ENCODE measurements at places on chromosomes 6 and 20.

GRCh38 chr6:10278746-10279145 lies 136.1 kb downstream of the TFAP2A start:
- DNase-seq: no peak

GRCh38 chr20:44212792-44213191 lies 2.2 kb upstream of the OSER1 start:
- DNase-seq: no peak

GRCh38 chr6:125586074-125586473 lies 163.4 kb upstream of the HEY2 start:
- DNase-seq: no peak

GRCh38 chr6:24982231-24982630 lies 46.5 kb upstream of the RIPOR2 start:
- no peak for DNase-seq

GRCh38 chr20:9300080-9300479 lies 214.3 kb upstream of the LAMP5 start:
- no peak for DNase-seq

DNA sequence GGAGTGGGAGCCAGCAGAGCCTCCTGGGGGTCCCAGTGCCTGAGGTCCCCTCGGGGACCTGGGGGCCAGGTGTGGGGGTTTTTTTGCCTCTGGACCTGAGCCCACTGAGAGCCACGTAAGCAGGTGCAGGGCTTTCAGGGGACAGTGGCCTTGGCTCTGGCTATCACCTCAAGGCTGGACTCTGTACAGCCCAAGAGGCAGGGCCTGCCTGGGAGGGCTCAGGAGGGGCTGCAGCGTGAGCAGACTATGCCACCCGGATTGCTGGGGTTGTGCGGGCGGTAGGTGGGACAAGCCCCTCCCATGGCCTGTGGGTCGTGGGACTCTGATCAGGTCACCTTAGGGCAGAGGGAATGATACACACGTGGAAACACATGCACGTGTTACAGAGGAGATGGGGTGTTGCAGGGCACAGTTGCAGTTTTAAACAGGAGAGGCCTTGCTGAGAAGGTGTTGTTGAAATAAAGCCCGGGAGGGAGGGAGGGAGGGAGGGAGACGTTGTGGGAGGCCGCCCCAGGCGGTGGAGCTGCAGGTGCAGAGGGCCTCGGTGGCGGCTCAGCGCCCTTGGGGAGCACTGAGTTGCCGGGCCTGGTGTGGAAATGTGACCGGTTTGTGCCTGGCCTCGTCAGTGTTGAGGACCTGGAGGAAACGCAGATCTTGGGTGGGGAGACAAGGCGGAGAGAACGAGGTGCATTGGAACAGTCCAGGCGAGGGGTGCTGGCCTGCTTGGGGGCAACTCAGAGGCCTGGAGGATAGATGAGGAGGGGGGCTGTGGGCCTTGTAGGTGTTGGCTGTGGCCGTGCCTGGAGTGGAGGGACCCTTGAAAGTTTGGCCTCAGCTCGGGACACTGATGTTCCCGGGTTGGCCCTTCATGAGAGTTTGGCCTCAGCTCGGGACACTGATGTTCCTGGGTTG lies 2.3 kb downstream of the TCEA2 start:
- no peak for DNase-seq

- peak; percentile 14 for DNase-seq
Measured at GRCh38 chr6:53728570-53729194, 63.1 kb upstream of the KLHL31 start.

DNA sequence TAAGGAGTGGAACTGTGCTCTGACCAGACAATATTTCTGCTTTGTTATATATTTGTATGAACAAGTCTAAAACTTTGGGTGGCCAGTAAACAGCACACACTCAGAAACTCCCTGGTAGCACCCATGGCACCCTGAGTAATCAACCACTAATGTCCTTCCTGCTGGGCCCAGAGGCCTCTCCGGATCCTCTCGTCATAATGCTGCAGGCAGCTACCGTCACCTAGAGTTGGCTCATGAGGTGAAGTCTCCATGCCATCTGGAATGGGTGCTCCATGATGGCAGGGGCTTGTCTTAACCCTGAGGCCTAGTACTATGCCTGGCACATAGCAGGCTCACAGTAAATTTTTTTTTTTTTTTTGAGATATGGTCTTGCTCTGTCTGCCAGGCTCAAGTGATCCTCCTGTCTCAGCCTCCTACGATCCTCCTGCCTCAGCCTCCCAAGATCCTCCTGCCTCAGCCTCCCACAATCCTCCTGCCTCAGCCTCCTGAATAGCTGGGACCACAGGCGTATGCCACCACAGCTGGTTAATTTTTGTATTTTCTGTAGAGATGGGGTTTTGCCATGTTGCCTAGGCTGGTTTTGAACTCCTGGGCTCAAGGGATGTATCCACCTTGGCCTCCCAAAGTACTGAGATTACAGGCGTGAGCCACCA lies 3.0 kb upstream of the SDCBP2 start:
- DNase-seq: no peak

GRCh38 chr6:36793913-36794712 lies 45.1 kb downstream of the CPNE5 start:
- DNase-seq: no peak

GRCh38 chr6:6721606-6722005 lies 133.1 kb downstream of the LY86 start:
- no peak for DNase-seq

GRCh38 chr6:13851330-13851729 lies 37.0 kb upstream of the MCUR1 start:
- DNase-seq: no peak

DNA sequence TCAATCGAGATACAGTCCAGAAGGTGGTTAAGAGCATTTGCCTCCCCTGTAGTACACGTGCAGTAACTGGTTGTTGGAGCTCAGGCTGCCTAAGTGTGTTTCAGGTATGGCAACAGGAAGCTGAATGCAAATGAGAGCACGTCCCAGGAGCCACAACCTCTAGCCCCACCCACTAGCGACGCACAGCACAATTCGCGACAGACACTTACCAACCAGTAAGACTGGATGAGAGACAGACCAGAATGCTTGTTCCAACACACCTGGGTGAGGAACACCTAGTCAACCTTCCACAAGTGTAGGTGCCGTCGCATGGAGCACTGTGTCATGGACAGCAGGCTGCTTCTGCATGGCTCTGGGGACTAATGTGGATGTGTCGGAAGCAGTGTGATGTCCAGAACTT lies 7.2 kb upstream of the SERPINB1 start:
- DNase-seq: peak; percentile 69

- no peak for DNase-seq
Measured at GRCh38 chr6:139650941-139651340, 276.5 kb upstream of the CITED2 start.

DNA sequence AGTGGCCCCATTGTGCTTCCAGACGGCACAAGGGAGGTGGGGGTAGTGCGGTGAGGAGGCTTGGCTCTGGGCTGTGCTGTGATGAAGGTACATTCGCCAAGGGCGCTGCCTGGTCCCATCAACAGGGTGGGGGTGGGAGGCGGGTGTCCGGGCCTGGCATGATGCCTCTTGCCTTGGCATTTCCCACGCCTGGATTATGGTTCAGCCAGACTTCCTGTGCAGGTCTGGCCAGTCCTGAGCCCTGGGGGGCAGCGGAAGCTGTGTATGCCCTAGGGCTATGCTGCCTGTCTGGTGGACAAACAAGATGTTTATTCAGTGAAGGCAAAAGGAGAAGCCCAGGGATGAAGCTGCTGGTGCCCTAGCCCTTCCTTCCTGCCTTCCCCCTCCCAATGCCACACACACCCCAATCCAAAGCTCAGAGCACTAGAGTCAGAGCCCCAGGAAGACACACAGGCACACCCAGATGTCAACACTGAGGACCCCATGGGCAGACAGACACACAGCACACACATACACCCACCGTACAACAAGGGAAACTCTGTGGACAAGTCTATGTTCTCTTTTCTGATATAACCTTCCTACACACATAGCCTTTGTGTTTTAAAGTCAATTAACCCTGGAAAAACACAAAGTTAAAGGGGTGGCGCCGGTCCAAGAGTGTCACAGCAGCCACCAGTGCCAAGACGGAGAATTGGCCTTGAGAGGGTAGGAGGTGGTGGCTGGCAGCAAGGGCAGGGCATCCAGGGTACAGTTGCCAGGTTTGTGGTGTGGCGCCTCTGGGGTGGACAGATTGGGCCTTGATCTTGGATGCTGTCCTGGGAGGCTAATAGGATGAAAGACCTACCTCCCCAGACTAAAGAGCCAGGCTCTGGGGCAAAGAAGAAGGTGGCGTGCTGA lies 54.7 kb upstream of the SAYSD1 start:
- no peak for DNase-seq

- no peak for DNase-seq
Measured at GRCh38 chr6:863831-864230, 170.9 kb upstream of the EXOC2 start.

GRCh38 chr20:61099806-61100205 lies 152.3 kb upstream of the CDH4 start:
- DNase-seq: no peak

DNA sequence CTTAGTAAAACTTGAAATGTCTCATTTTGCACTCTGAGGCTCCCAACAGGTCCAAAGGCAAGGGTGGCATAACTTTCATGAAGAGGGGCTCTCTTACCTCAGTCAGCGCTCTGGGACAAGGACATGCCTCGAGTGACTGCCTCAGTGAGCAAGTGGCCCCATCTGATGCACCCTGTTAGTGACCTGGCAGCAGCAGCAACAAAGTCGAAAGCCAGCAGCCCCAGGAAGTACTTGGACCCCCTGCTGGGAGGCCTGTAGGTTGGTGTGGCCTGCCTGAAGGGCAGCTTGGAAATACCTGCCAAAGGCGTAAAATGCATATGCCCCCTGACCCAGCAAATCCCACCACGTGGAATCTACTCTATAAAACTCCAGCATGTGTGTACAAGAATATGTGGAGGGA lies 13.2 kb downstream of the MAP1LC3A start:
- DNase-seq: no peak

- no peak for DNase-seq
Measured at GRCh38 chr20:3221398-3222226, 12.3 kb downstream of the ITPA start.

- no peak for DNase-seq
Measured at GRCh38 chr6:1679031-1679687, 69.4 kb downstream of the FOXC1 start.

DNA sequence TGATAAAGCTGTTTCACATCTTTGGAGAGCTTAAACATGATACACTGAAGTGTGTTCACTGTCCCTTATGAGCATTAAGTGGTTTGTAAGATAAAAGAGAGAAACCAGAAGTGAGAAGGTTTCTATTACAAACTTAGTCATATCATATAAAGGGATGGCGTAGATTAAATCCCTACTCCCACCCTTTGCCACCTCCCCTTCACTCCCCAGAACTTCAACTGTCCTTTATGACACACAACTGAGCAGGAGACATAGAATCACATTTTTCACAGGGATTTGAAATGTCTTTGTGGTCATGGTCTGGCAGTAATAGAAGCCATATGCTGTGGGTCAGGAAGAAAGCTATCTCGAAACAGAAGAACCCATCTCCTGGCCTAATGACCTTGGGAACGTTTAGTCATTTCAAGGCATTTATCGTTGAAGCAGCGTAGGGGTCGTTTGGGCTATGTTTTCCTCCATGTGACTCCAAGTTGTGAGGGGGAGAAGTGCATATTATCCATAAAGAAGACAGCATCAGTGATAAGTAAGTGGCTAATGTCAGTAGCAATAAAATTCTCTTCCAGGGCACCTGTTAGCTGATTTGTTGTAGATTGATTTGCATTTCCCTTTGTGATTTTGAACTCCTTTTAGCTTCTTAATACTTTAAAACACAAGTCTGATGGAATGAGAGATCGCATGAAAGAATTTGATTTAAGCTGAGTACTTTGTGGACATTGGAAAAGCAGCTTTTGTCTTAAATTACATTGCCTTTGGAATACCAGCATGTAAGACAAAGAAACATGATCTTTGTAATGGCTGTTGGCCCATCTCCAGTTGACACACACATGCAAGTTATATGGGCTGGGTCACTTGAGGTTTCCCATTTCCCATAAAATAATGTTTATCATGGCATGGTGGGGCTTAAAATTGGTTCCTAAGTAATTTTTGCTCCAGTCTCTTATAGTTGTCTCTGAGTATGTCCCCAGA lies 501.5 kb upstream of the FLRT3 start:
- DNase-seq: no peak

DNA sequence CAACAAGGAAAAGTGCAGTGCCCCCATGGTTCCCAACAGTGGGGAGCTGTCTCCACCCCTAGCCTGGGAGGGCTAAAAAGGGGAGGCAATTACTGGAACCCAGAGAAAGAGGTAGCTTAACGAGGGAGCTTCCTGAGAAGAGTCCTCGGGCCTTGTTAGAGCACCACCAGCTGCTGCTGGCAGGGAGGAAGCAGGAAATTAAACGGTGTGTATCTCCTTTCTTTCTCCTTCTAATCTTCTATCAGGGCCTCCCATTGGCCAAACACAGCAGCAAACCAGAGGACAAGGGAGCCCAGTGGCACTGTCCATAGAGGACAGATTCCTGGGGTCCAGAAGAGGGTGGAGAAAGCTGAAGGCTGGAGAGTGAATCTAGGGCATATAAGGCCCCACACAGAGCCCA lies 7.6 kb upstream of the BTN2A2 start:
- DNase-seq: no peak

DNA sequence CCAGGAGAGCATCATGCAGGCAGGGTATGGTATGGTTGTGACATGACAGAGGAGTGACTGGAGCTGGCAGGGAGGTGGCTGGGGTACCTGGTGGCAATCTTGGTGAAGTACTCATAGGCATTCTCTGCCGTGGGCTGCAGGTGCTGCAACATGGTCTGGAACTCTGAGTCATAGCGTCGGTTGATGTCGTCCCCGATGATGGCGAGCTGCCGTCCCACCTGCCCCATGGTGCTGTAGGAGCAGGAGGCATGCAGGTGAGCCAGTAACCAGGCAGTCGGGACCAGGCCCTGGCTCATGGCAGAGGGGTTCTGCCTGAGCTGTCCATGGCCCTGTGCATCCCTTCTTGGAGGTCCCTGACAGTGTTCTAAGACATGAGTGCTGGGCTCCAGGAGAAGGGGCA lies 4.9 kb downstream of the BAK1 start:
- no peak for DNase-seq

- DNase-seq: no peak
Measured at GRCh38 chr6:136429264-136430065, 120.8 kb downstream of the MAP7 start.

- DNase-seq: no peak
Measured at GRCh38 chr6:155314773-155315515, 660 bp upstream of the TFB1M start.

DNA sequence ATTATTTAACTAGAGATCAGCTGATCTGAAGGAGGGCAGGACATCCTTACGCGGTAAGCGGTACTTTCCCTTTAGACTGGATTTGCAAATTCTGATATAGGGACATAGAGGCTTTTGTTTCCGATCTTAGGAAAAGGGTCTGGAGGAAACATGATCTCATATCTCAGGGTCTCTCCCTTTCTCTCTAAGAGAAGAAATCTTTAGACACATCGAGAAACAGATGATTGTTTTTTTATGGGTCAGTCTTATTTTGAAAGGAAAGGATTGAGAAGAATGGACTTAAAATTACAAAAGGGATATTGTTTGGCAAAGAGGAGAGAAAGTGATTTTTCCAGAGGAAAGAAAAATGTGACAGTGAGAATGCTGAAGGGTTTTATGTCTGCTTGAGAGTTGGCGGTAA lies 83.9 kb upstream of the OGFRL1 start:
- DNase-seq: no peak

- DNase-seq: no peak
Measured at GRCh38 chr6:100281471-100281901, 183.2 kb downstream of the SIM1 start.

- DNase-seq: no peak
Measured at GRCh38 chr6:8558953-8559352, 123.6 kb upstream of the SLC35B3 start.

Data from central memory CD4-positive, alpha-beta T cell (primary cell).